ENCODE measurements at places on chromosomes 4 and X. TPM values are rescaled to one million over a fixed set of nuclear protein-coding genes. Genes with fewer than 3 reads are reported as not detected.

- DNase-seq: no peak
These were observed 88.4 kb upstream of the TET2 start for GRCh38 chr4:105058177-105058812.

The PALLD gene
- total RNA-seq: 254 TPM

GRCh38 chr4:89299153-89299791 lies 8.3 kb downstream of the GPRIN3 start:
- no peak for DNase-seq

- no peak for DNase-seq
These were observed 766.9 kb upstream of the PCDH10 start for GRCh38 chr4:132382243-132382642.

- DNase-seq: no peak
These were observed 353.8 kb upstream of the PABPC5 start for GRCh38 chrX:91080822-91081221.

- peak; percentile 62 for DNase-seq
These were observed 159.6 kb downstream of the TET2 start for GRCh38 chr4:105306158-105306781.

The PTCHD1 gene
- not detected for total RNA-seq

The FLNA gene
- total RNA-seq: 3,431 TPM

The GLOD5 gene
- not detected for total RNA-seq

GRCh38 chr4:113784497-113785250 lies 23.1 kb upstream of the CAMK2D start:
- peak; percentile 73 for DNase-seq

DNA sequence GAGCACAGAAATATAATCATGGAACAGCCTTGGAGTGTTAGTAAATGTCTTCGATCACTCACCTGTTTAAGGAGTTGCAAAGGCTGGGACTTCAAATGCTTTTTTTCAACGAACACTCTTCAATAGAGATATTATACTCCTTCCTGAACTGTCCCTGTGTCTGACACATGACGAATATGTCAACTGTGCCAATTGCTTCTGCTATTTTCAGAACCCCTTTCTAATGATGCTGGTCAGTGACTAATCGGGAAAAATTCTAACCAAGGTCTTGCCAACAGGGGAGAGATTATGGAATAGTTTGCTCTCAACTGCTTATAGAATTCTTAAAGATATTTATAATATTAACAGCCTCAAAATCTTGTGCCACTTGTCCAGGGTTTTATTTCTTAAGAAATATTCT lies 8.5 kb upstream of the KLHL34 start:
- peak; percentile 69 for DNase-seq

DNA sequence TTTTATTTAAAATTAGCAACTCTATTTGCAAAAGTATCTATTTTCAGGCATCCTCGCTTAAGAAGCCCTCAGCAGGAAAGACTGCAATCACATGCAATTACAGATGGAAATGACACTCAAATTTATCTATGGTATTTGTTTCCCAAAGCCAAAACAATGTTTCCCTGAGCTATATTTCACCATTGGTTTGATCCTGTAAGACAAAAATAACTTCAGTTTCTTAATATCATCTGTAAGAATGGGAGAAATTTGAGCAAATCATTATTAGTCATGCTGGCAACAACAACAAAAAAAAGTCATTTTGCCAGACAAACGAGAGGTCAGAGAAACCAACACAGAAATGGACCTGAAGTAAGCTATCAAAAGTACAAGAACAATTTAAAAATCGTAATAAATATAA lies 204.1 kb downstream of the NR3C2 start:
- no peak for DNase-seq

DNA sequence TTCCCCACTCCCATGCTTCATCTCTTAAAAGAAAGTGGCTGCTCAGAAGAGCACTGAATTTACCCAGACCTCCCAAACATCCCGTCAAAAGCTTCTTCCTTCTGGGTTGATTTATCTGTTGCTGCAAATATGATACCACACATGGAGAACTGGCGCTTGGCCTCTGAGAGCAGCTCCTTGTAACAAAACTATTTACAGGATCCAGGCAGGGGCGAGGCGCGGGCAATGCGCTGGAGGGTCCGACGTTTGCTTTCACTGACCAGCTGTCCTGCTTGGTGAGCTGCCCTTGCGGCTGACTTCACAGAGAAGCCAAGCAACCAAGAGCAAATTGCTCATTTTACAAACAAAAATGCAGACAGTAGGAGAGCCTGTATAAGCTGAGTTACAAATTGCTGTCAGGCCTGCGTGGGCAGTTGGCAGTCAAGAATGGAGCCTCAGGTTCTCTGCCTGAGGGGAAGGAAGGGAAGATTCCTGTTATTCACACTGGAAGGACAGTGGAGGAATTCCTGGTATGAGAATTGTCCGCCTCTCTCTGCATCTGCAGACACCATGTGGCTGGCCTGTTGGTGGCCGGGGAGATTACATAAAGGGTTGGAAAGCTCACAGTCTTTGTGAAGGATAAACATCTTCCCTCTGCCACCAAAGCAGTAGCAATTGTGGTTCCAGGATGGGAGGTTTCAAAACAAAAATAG lies 192.2 kb upstream of the LEF1 start:
- DNase-seq: peak; percentile 78

The PRR32 gene
- total RNA-seq: not detected

The FGA gene
- total RNA-seq: not detected

GRCh38 chr4:80922941-80923340 lies 107.6 kb upstream of the BMP3 start:
- DNase-seq: no peak

DNA sequence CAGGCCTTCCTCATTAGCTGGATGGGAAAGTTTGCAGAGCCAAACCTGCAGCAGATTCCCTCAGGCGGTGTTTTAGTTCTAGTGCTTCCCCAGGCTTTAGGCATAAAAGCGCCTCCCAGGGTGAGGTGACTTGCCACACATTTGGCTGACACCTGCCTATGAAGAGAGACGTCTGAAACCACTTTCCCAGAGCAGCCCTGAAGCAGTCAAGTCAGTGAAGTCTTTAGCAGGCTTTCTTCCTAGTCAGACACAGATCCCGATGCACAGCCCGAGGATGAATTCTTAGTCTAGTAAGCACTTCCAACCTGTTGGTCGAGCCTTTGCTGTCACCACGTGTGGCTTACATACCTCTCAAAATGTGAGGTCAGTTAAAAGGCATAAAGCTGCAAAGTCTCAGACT lies 484.1 kb downstream of the SMARCA1 start:
- peak; percentile 19 for DNase-seq

DNA sequence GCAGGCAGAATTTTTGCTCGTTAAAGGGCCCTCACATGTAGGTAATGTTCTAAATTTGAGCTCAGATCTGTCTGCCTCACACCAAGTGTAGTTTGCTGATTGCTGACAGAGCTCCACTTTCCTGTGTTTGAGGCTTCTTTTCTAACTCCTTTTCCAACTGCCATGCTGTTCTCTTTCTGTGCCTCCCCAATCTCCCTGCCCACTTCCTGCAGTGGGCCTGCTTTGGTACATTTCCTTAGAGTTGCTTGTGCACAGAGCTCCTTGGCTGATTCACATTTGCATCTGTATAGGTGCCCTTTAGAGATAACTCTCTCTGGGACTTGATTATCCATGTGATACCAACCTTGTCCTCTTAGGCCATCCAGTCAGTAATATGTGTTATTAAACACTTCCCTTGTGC lies 4.5 kb downstream of the MED28 start:
- no peak for DNase-seq

- no peak for DNase-seq
These were observed 26.5 kb upstream of the MANBA start for GRCh38 chr4:102787096-102787881.

The WDR45 gene
- total RNA-seq: 97.5 TPM

The GC gene
- total RNA-seq: not detected

GRCh38 chr4:153451911-153452657 lies 14.1 kb upstream of the TMEM131L start:
- no peak for DNase-seq

The RS1 gene
- total RNA-seq: not detected

The OTC gene
- not detected for total RNA-seq

The NPY1R gene
- under 0.01 TPM for total RNA-seq

The SSX1 gene
- total RNA-seq: not detected

GRCh38 chrX:108304210-108304609 lies 134.0 kb downstream of the COL4A6 start:
- no peak for DNase-seq

DNA sequence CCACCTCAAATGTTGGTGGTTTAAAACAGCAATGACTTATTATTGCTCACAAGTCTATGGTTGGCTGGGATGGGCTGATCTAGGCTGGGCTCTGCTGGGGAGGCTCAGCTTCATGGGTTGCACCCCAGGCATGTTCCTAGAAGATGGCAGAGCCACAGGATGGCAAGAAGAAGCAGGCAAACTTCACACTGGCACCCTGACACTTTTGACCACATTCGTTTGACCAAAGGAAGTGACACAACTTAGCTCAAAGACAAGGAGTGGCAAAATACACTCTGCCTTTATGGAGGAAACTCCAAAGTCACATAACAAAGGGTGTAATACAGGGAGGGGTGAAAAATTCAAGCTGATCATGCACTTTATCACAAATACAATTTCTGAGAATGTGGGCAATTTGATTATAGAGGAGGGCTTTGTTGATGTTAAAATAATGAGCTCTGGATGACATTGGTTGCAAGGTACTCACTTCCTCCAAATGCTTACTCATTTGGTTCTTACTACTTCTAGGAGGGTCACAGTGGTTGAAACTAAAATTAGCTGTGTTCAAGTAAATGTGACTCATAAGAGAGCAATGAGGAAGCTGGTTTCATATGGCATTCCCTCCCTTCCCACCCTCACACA lies 249.2 kb upstream of the RPS6KA3 start:
- DNase-seq: no peak

The TLR7 gene
- under 0.01 TPM for total RNA-seq

GRCh38 chrX:46850771-46851170 lies 13.9 kb downstream of the RP2 start:
- no peak for DNase-seq

DNA sequence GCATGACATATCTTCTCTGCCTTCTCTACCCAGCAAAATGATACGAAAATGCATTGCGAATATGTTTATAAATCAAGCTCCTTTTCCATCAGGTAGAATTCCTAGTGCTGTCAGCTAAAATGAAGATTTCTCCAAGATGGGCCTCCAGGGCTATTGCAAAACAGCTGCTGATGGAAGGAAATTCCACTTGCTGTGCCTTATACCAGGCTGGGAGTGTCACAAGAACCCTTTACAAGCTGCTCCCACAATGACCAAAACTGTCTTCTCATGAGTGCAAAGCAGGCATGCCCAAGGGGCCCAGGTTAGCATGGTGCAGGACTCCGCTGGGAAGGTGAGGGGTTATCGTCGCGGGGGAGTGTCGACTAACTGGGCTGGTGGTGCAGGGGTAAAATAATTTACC lies 8.7 kb downstream of the HNRNPH2 start:
- no peak for DNase-seq

DNA sequence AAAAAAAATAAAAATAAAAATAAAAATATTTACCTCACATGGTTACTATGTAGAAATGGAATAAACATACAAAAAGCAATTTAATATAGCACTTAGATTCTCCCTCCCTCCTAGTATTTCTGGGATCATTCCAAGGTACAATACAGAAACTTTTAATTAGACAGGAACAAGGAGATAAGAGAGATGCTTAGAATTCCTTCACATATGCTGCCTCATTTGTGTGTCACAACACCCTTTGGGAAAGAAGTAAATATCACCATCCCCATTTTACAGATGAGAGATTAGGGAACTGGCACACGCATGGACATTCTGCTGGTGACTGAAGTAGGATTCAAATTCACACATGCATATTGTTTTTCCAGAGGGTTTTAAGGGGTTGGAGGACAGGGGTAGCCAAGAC lies 164.2 kb downstream of the APBB2 start:
- DNase-seq: peak; percentile 82

DNA sequence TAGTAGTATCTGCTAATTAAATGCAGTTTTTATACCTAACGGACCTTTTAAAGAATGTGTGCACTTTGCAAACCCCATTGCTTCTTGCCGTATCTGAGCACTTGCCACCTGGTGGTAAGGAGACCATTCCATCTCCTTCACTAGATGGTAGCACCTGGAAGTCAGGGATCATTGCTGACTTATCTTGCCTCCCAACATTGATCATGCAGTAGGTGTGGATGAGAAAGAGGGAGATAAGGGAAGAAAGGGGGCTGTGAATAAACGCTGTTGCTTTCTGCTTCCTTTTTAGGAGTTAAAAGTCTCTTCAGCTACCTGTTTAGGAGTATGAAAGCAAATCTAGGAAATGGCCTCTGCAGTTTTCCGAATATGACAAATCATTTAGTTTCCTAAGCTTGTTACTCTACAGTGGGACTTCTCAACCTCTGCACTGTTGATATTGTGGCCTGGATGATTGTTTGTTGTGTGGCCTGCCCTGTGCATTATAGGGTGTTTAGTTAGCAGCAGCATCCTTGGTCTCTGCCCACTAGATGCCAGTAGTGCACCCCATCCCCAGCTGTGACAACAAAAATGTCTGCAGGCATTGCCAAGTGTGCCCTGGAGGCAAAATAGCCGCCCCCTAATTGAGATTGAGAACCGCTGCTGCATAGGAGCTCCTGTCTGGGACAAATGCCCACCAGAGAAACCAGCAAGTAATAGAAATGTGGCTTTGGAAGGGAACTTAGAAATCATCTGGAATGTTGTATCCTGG lies 38.8 kb downstream of the GAB1 start:
- no peak for DNase-seq

The EPHA5 gene
- 0.59 TPM for total RNA-seq

GRCh38 chr4:124282301-124282898 lies 430.1 kb downstream of the ANKRD50 start:
- no peak for DNase-seq

GRCh38 chr4:112492321-112492720 lies 23.7 kb downstream of the NEUROG2 start:
- no peak for DNase-seq

DNA sequence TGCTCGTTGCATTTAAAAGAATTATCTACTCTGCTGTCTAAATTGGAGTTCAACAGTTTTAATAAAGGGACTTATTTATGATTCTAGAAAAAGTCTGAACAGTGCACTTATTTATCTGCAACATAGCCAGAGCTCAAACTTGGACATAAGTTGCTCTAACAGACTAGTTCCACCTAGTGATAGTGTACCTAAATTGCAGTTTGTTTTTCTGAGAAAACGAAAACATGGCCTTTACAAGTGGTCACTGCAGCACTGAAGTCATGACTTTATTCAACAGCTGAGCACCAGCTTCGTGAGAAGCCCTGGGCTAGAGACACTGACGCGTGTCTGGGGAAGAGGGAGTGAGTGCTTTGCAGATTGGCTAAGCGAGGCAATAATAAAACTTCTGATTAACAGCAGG lies 77.3 kb upstream of the IGSF1 start:
- DNase-seq: no peak

GRCh38 chr4:185794637-185795036 lies 17.4 kb downstream of the SORBS2 start:
- DNase-seq: no peak

The CTSO gene
- total RNA-seq: 25.0 TPM

- no peak for DNase-seq
These were observed 11.4 kb downstream of the ASIC5 start for GRCh38 chr4:155854582-155855226.

The FAM184B gene
- total RNA-seq: under 0.01 TPM

DNA sequence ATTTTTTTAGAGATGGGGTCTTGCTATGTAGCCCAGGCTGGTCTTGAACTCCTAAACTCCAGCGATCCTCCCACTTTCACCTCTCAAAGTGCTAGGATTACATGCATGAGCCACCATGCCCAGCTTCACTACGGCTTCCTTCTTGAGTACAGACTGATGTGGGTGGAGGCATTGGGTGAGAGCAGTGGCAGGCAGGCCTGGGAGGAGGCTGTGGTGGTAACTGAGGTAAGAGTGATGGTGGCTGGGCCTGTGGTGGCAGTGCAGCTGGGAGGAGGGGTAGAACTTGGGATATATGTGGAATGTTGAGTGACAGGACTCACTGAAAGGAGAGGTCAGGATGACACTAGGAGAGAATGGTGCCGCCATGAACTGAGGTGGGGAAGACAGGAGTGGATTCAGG lies 80.9 kb downstream of the MED28 start:
- DNase-seq: no peak

All from osteoblast (primary cell).